ENCODE measurements at places on chromosomes 6 and 20.

DNA sequence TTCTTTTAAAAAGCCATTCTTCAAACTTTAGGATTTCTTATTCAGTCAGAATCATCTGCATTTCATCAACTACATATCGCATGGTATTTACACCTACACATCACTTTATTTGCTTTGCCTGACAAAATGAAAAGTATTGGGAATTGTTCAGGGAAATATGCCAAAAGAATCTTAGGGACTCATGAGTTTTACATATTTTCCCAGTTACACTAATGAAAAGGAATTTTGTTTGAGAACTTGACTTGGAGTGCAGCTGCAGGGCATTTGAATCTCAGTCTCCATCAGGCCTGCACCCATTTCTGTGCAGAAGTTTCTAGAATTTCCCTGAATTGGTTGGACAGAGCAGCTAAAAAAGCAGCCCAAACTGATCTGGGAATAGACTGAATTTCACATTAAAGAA is 65.3 kb downstream of the MTHFD1L start:
- no peak for DNase-seq

DNA sequence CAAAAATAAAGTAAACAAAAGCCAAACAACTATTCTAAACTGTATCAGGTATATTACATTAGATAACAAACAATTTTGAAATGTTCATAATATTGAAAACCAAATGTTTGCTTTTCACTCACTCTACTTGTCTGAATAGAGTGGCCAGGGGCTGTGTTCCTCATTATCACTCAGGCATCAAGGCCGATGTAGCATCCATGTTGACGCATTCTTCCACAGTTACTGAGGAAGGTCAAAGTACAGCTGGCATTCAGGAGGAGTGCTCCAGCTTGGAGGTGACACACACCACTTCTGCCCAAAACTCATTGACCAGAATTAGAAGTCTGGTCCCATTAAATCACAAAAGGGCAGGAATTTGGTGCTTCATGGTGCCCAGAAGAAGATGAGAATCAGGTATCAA is 137.6 kb upstream of the MANEA start:
- DNase-seq: no peak

- no peak for DNase-seq
Measured at GRCh38 chr20:4112481-4113421, 97.4 kb upstream of the RNF24 start.

DNA sequence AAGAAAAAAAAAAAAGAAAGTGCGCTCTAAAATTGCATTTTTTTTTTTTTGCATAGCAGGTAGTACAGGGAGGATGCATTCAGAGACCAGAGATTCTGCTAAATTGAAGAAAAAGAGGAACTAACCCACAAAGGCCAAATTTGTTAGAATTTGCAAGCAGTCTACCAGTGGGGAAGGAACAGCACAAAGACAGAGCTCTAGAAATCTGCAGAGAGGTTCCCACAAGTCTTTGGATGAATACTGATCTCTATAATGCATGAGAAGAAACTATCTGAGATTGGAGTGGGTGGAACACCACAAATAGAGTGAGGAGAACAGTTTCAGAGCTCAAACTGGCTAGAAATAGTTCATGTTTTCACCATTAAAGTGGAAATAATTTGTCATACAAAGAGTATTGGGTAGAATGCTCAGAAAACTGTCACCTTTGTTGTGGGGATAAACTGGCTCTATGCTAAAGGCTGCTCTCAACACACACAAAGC is 79.6 kb upstream of the AHI1 start:
- no peak for DNase-seq

DNA sequence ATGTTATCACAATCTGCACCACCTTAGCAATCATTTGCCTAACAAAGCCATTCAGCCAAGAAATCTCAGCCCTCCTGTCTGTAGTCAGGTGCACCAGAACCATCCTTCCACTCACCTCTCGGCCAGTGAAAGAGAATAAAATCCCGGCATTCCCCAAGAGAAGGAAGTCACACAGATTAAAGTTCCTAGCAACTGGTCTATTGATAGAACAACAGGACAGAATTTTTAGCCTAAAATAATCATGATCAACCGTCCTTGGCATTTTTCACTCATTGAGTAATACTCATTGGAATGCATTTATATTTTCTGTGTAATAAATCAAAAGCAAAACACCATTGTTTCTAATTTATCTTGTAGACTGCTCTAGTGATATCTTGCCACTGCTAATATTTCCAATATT is 85.7 kb upstream of the CDH4 start:
- no peak for DNase-seq

- no peak for DNase-seq
Measured at GRCh38 chr6:108598305-108598863, 37.7 kb downstream of the FOXO3 start.

DNA sequence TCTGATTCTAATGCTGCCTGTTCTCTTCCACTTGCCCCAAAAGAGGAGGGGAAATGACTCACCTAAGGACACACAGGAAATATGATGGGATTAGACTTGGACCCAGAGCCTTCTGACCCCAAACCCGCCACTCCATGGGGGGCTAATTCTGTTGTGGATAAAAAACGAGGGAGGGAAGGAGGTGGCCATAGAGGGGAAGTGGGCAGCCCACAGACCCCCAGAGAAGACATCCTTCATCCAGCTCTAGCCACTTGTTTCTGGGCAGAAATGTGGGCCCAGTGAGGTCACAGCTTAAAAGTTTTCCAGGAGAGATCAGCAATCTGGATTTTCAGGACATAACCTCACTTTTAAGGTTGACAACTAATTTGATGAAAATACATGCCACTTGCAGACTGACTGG is 202.1 kb downstream of the ANKRD60 start:
- no peak for DNase-seq

- DNase-seq: no peak
Measured at GRCh38 chr6:135935941-135936601, 84.6 kb downstream of the PDE7B start.

GRCh38 chr20:32078791-32079190 is 26.7 kb downstream of the HCK start:
- no peak for DNase-seq

GRCh38 chr20:17595856-17596255 is 26.0 kb downstream of the DSTN start:
- no peak for DNase-seq

DNA sequence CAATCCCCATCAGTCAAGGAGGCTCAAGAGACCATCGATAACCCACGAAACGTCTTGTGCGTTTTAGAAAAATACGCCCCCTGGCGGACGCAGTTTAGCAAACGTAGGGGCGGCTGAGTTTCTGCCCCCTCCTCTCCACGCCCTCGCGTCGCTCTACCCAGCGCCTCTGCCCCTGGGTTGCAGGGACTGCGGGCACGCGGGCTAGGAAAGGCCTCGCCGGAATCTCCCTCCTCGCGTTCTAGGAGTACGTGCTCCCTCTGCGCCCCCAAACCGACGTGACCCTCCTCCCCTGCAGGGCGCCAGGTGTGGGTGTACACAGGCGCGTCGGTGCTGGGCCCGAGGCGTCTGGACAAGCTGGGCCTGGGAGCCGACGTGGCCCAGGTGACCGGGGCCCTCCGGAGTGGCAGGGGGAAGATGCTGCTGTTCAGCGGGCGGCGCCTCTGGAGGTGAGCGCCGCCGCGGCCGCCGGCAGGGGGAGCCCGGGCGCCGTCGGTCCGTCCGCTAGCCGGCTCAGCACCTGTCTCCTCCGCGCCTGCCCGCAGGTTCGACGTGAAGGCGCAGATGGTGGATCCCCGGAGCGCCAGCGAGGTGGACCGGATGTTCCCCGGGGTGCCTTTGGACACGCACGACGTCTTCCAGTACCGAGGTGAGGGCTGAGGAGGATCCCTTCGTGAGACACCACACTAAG is 5.3 kb downstream of the MMP9 start:
- DNase-seq: peak; percentile 69

DNA sequence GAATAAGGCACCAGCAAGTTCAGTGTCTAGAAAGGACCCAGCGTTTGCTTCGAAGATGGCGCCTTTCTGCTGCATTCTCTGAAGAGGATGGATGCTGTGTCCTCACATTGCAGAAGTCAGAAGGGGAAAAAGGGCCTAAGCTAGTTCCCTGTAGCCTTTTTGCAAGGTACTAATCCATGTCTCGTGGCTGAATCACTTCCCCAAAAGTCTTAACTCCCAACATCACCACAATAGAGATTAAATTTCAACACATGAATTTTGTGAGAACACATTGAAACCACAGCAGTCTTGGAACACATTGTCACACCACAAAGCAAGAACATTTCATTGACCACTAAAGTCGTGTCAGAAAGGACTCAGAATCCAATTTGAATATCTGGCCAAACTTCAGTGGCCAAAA is 42.1 kb downstream of the KLHL31 start:
- no peak for DNase-seq

DNA sequence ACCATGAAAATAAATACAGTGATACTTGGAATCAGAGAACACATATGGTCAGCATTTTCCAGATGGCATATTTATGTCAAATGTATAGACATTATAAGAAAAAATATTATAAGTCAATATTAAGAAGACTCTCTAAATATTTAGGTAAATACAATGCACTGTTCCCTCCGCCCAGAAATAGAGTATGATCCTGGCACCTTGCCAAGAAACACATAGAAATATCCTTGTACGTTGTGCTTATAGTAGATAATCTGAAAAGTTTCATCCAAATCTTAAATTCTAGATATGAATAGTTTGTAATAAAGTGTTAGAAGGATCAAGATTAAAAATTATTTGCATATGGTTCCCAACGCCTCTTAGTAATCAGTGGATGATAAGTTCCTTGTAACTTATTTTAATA is 645.8 kb upstream of the GJE1 start:
- no peak for DNase-seq

- no peak for DNase-seq
Measured at GRCh38 chr6:15401120-15401519, 155.3 kb downstream of the JARID2 start.

- no peak for DNase-seq
Measured at GRCh38 chr6:22471132-22471690, 98.2 kb upstream of the HDGFL1 start.

GRCh38 chr6:12340488-12340818 is 50.3 kb downstream of the EDN1 start:
- DNase-seq: no peak

DNA sequence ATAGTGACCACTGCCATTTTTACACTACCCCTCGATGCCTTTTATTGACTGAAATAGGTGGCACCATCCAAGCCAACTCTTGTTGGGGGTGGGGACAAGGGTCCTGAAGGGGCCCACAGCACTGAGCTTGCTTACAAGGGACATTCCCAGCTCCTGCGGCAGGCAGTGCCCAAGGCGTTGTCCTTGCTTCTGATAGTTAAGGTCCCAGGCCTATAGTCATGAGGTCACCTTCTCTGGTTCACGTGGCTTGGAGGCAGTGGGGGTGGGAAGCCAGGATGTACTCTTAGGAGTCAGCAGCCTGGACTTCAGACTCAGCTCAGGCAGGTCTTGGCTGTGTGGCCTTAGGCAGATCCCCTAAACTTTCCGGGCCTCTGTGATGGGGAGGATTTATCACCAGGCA is 48.6 kb downstream of the TOX2 start:
- no peak for DNase-seq

- no peak for DNase-seq
Measured at GRCh38 chr20:61938839-61939690, 126.6 kb downstream of the TAF4 start.

- DNase-seq: peak; percentile 82
Measured at GRCh38 chr6:47477497-47478232, at the start of gene CD2AP. Gene CD2AP (plus strand): TSS chr6:47477789. CDS start chr6:47478245, 456 bp downstream.

GRCh38 chr6:42532038-42532669 is 31.7 kb upstream of the UBR2 start:
- no peak for DNase-seq

- DNase-seq: no peak
Measured at GRCh38 chr6:7512320-7512719, 29.2 kb upstream of the DSP start.

- DNase-seq: no peak
Measured at GRCh38 chr6:140774080-140774505, 1358.6 kb upstream of the GJE1 start.
